ENCODE measurements at places on chromosomes 1 and 21.

- DNase-seq, result no peak
Measured at GRCh38 chr1:113215015-113215414, 142.0 kb downstream of the LRIG2 start.

DNA sequence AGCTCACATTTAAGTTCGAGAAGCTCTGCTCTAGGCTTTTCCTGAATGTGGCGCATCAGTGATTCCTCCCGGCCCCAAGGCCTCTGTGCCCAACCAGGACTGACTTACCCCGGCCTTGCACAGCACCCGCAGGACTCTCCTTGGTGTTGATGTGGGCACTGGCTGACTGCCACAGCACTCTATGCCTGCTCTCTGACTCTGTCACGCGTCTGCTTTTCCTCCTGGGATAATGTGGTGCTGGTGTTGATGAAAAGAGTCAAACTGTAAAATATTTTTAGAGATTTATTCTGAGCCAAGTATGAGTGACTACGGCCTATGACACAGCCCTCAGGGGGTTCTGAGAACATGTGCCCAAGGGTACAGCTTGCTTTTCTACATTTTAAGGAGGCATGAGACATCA, 15.5 kb upstream of the SLC2A5 start:
- DNase-seq, result peak; percentile 72

GRCh38 chr1:159961636-159962035, 7.6 kb upstream of the SLAMF9 start:
- DNase-seq, result no peak

DNA sequence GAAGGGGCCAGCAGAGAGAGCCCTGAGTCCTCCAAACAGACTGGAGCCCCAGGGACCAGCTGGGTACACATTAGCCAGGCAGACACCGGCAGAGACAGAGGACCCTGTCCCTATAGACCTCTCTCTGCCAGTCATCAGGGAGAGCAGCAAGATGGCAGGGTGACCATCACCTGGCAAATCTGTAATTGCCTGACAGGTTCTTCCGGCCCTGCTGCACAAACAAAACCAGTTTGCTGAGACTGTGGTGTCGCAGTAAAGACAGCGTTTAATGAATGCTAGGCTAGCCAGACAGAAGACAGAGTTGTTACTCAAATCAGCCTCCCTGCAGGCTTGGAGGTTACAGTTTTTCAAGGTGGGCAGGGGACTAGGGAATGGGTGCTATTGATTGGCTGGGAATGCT, 618.9 kb downstream of the NPHP4 start:
- DNase-seq, result no peak

- no peak for DNase-seq
Measured at GRCh38 chr1:206538086-206538770, 30.9 kb downstream of the RASSF5 start.

GRCh38 chr1:54699936-54700525, 15.6 kb upstream of the TTC4 start:
- no peak for DNase-seq

- no peak for DNase-seq
Measured at GRCh38 chr1:111654839-111655238, 35.2 kb downstream of the RAP1A start.

- DNase-seq, result no peak
Measured at GRCh38 chr1:34199927-34200326, 23.2 kb downstream of the C1orf94 start.

DNA sequence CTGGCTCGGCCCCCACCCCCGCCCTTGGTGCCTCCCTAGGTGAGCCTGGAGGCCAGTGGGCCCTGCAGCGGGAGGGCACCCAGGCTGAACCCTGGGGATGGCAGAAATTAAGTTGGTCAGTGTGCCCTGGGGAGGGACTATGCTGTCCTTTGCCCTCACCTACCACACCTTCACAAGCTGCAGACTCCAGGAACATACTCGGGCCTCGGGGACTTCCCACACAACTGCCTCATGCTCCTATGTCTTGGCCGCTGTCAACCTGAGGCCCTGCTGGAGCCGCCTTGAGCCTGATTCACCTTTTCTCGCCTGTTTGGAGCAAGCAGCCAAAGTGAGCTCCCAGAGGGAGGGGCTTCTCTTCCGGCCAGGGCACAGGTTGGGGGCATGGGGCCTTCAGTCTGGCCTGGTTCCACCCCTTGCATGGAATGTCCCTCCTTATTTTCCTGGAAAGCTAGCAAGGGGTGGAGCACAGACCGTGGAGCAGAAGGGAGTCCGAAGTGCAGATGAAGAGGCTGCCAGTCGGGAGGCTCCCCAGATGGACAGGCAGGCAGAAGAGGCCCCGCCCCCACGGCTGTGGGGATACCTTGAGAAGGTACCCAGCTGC, 24.7 kb downstream of the KNCN start:
- no peak for DNase-seq

DNA sequence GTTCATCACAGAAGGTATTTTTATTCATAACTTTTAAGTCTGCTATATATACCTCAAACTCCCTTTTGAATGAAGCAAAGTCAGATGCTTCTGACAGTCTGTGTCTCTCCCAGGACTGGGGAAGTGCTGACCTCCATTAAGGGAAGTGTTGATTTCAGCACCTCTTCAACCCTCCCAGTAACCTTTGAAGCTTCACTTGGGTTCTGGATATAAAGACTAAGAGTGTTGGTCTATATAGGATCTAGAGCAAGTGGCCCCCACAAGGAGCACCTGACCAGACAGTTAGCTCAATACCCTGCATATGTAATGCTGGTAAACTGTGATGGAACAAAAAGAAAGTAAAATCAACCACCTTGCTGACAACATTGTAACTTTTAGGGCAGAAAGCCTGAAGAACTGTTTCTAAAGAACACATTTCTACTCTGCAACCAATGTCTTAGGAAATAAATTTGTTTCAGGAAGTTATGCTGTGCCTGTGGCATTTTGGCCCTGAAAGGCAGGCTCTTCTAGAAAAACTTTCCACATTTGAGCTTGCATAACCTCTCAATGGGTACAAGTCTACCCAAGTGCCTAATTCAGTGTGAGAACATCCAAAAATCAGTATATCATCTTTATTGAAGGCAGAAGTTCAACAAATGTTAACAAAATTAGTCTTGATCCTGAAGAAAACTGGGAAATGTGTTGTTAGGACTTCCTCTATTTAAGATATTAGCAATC, 865 bp upstream of the PTPN22 start:
- no peak for DNase-seq

- no peak for DNase-seq
Measured at GRCh38 chr1:91621907-91622306, 121.3 kb downstream of the CDC7 start.

GRCh38 chr1:67479146-67479891, 49.1 kb upstream of the SERBP1 start:
- DNase-seq, result no peak

DNA sequence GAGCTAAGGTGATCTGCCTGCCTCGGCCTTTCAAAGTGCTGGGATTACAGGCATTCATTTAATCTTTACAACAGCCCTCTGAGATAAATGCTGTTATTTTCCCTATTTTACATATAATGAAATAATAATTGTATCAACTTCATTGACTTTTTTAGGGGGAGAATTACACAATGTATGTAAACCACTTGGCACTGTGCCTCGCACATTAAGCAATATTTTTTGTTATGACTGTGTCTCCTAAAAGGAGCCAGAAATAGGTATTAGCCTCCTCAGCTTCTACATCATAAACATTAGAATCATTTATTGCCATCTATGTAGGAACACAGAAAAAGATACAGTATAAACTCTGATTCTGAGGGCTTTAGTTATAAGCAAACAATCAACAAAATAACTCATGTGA, 1.1 kb upstream of the DNAJC28 start:
- DNase-seq, result no peak

DNA sequence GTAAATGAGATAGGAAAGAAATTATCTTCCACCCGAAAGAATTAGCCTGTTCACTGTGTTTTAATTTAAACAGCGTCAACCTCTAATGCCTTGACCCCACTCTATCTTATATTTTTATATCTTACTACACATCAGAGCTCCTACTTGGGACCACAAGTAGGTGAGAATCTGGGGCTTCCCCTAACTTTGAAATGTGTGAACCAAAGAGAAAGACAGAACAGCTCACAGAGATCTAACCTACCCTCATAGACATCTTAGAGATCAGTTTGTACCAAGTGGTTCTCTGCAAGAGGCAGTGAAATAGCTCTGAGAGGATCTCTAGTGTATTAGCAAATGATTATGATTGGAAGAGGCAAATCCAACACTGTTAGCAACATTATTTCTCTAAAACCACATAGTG, 31.0 kb upstream of the IFI16 start:
- DNase-seq, result no peak

DNA sequence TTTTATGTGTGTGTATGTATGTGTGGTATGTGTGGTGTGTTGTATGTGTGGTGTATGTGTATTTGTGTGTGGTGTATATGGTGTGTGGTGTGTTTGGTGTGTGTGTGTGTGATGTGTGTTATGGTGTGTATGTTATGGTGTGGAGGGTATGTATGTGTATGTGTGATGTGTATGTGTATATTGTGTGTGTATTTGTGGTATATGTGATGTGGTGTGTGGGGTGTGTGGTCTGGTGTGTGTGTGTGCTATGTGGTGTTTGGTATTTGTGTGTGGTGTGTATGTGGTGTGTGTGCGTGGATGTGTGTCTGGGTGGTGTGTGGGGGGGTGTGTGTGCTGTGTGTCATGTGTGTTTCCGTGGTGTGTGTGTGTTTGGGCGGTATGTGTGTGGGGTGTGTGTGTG, 59.3 kb downstream of the SH3BGR start:
- DNase-seq, result no peak

DNA sequence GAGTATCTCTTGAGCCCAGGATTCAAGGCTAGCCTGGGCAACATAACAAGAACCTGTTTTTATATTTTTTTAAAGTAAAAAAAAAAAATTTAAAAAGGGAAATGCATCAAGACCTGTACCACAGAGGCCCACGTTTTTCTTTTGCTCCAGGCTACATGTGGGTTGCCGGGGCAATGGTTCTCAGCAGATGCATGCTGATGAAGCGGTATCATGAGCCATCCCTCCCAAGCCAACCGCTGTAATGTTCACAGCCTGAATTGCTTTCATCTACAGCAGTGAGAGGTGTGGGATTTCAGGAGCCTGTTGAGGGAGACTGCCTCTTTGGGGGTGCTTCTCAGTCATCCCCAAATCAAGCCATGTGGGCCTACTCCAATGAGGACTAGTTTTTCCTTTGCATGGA, 60.5 kb downstream of the CD58 start:
- DNase-seq, result no peak

- DNase-seq, result no peak
Measured at GRCh38 chr1:63545780-63546179, 22.5 kb downstream of the EFCAB7 start.

DNA sequence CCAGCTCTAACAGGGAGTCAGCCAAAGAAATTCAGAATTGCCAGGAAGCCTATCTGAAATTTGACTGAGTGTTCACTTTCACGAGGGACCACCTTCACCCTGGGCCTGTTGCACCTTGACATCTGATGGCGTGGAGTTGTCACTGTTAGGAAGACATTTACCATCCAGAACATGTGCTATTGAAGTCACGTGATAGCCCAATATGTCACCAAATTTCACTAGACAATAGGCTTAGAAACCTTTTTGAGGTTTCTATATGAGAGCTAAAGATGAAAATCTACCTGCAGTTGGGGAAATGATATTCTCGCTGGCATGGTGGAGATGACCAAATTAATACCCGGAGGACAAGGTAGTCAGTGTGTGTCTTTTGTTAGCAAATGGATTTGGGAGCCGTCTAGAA, 102.7 kb downstream of the HUNK start:
- no peak for DNase-seq

DNA sequence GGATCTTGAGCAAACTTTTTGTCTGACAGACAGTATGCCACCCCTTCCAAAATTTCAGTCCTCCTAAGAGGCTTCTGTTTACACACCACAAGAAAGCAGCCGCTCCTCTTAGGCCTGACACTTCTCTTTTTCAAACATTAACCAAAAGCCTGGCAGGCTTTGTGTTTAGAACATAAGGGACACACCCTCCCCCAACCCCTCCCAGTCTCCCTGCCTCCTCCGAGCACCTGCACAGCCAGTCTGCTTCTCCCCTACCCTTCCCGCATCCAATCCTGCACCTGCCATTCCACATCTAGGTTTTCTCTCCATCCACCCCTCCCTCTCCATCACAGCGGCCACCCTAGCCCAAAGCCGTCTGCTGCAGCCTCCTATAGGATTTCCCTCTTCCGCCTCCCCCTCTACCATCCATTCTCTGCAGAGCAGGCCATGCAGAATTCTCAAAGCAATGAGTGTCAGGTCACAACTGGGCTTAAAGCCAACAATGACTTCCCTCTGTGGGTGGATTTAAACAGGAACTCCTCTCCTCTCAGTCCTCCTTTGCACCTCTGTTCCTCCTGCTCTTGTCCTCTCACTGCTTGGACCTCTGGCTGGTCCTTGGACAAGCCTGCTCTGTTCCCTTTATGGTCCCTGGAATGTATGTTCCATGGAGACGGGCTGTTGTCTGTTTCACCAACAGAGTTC, 478.2 kb downstream of the NPHP4 start:
- no peak for DNase-seq

DNA sequence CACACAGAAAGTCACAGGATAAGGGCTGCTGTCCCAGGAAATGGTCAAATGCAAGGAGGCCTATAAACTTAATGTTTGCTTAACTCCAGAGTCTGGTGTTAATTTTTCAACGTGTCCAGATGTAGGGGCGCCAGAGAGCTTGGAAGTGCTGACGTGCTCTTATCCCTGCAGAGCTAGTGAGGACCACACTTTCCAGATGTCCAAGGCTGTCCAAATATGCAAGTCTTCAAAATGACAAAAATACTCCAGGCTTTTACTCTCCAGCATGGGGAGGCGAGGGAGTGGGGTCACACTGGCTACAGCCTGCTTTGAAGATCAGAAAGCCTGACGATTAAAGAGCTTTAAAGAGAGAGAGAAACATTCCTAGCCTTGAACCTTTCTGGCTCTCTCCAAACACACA, 57.6 kb downstream of the ABCA4 start:
- peak; percentile 52 for DNase-seq

DNA sequence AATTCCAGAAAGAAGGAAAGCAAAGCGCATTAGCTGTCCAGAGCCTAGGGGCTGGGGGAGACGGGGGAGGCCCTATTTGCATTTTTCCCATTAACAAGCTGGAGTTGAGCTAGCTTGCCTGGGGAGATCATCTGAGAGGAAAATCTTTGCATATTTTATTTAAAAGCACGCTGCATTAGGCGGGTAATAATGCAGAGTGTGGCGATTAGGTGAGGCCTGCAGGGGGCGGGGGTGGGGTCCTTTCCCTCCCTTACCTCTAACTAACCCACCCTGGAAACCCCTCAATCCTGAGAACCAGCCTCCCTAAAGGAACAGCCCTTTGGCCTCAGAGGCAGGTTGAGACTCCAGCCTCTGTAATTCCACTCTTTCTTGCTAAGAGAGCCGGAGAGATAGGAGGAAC, 16.2 kb downstream of the C1orf216 start:
- no peak for DNase-seq

DNA sequence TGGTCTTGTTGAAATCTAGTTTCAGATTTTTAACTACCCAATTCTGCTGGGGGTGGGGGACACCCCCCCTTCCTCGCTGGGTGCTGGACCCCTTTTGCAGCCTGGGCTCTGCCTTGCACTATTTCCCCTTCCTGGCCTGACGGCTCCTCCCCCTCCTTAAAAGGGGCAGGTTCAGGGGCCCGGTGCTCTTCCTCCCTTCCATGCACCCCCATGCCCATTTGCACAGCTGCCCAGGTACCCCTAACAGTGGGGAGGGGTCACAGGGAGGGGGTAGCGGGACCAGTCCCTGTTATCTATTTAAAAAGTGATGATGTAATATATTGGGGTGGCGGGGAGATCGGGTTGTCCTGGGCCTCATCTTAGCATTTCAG, 15.3 kb downstream of the ZBTB7B start:
- DNase-seq, result no peak

- DNase-seq, result no peak
Measured at GRCh38 chr1:245058436-245058835, 96.3 kb upstream of the KIF26B start.

- no peak for DNase-seq
Measured at GRCh38 chr1:155124503-155125463, 2.9 kb upstream of the EFNA1 start.
